ENCODE measurements at places on chromosomes 4 and X.

GRCh38 chr4:107692202-107692601 is 27.8 kb downstream of the PAPSS1 start:
- no peak for DNase-seq

GRCh38 chr4:173449380-173449717 is 50.4 kb upstream of the SCRG1 start:
- no peak for DNase-seq

DNA sequence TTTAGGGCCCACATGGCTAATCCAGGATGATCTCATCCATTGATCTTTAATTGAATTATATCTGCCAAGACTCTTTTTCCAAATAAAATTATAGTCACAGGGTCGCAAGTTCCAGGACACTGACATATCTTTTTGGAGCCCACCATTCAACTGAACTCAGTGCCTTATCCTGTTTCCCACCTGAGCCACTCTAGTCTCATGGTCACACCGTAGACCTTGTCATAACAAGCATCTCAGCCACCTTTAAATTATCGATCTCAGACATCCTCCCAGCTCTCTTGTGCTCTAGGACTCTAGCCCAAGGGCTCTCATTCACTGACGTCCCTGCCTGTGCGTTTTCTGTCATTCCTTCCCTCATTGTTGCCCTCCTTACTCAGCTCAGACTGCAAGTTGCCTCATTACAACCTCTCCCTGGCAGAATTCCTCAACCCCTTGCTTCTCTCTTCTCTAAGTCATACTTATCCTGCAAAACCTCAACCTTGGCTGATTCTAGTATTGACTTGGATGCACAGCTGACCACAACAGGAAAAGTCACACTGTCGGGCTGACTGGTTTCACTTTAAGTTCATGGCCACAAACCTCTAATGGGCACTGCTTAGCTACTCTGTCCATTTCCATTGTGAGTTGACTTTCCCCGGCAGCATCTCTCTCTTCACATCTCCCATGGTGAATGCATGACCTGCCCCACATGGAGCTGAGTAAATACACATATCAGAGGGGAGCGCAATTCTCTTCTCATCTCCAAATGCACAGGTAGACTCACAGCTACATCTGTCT is 91.0 kb upstream of the TRIM2 start:
- DNase-seq, result no peak

DNA sequence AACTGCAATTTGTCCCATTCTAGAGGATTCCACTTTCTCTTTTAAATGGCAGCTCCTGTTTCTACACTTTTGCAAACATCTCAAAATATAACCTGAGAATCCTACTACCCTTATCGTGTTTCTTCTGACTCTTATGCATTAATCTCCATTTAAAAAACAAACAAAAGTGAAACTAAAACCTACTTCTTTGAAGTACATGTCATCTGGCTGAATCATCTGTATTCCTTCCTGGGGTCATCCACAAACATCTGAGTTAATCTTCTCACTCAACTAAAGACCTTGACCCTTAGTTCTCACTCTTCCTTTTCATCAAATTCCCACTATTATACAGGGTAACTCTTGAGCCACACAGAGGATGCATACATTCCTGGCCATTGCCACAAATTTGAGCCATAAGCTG is 584.8 kb downstream of the PPARGC1A start:
- no peak for DNase-seq

DNA sequence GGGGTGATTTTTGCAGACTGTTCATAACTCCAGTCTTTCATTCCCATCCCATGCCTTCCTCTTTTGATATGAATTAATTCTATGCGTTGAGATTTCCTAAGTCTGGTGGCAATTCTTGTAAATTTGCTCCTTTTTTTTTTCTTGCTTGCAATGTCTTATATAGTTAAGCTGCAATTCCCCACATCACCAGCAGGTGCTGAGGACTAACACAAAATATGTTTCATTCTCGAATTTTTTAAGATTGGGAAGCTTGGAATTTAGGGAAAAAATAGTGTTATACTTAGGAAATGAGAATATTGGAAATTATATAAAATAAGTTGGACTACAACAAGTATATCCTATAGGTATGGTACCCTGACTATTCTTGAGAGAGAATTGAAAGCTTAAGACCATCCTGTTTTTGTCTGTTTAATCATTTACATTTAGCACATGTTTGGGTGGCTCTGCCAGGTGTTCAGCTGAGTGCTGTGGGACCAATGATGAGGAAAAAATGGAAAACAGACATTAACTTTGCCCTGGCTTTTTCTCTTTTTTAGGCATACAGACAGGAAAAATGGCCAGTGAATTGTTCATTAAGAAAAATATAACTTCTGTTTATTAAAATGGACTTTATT is 30.2 kb downstream of the AFF2 start:
- no peak for DNase-seq

GRCh38 chr4:126778348-126778747 is 854.4 kb upstream of the INTU start:
- no peak for DNase-seq

GRCh38 chr4:81213671-81214070 is 1.4 kb downstream of the PRKG2 start:
- no peak for DNase-seq

DNA sequence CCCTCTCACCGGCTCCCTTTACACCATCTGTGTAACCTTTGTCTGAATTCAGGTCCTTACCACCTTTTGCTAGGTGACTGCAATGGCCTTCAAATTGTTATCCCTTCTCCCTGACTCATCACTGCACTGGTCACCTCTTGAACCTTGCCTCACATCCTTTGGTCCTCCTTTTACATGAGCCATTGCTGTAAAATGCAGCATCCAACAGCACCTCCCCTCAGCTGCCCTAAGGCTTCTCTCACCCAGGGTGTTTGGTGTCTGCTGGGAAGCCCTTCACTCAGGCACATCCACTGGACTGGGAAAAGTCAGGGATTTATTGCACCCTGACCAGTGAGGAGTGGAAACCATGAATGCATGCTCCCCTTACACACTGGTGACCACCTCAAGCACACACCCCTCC is 192.5 kb upstream of the GATB start:
- DNase-seq, result no peak

DNA sequence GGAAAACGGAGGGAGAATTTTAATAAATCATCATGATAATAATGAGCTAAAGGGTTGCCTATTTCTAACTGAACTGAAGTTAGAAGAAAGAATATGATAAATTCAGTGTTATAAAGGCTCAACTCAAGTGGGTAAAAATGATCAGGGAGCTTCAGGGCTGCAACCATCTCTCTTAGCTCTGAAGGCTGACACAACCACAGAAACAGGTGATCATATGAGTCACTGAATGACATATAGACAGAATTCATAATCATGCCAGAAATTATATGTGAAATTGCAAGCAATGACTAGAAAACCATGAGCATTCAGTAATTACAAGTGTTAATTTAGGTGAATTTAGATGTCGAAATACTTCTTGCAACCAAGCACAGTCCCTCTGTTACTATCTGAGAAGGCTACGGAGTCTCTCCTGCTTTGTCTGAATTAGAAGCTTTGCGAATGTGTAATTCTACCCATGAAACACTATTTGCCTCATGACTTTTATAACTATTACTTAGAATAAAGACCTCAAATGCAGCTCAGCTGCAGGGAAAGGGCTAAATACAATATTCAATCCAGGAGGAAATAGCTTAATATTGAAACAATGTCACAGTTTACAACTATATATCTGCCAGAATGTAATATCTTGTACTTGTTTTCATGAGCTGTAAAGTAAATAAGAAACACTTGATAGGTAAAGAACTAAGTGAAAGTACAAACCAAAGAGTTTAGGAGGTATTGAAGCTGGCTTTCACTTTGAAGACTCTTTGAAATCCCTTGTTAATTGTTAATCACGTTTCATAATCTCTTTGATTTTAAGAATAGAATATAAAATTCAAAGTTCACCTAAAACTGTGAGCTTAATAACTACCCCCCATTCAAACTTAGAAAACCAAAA is 1972.6 kb downstream of the ARAP2 start:
- no peak for DNase-seq

DNA sequence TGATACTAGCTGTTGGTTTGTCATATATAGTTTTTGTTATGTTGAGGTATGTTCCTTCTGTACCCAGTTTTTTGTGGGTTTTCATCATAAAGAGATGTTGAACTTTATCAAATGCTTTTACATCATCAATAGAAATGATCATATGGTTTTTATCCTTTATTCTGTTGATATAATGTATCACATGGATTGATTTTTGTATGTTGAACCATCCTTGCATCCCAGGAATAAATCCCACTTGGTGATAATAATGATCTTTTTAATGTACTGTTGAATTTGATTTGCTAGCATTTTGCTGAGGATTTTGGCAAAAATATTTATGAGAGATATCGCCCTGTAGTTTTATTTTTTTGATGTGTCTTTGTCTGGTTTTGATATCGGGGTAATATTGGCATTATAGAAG is 22.5 kb upstream of the NAA11 start:
- no peak for DNase-seq

DNA sequence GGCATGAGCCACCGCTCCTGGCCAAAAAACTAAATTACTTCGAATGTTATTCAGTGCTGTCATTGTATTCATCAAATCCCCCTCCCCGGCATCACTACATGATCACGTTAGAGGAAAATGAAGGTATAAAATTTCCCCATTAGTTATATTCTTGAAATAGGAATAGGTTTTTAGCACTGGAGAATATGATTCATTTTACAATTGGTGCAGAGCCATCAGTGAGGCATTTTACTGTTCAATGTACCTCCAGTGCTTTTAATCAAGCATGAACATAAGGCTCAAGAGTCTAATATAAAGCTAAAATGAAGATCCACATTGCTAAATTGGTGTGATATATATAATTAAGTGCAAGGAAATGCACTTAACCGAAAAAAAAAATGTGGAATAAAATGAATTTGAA is 18.3 kb downstream of the KLF3 start:
- no peak for DNase-seq

- DNase-seq, result no peak
These were observed 45.8 kb upstream of the FBXW7 start for GRCh38 chr4:152581536-152582160.

GRCh38 chr4:131613824-131614216 is 1535.3 kb upstream of the PCDH10 start:
- no peak for DNase-seq

DNA sequence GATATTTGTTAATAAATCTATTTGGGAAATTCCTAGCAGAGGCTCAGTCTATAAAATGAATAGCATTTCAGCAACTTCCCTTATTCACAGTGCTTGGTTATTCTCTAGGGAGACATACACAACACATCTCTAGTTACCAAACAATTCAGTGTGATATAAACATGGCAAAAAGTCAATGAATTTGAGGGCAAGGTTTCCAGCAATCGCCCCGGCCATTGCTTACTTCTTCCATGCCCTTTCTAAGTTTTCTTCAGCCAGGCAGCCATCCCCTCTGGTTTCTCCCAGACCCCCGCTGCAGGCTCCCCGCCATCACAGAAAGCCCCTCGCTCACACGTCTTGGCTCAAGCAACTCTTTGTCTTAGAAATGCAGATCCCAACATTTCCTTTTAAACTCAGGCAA is 4.4 kb downstream of the TLR7 start:
- DNase-seq, result no peak

- DNase-seq, result no peak
These were observed 104.1 kb upstream of the MCF2 start for GRCh38 chrX:139811942-139812629.

DNA sequence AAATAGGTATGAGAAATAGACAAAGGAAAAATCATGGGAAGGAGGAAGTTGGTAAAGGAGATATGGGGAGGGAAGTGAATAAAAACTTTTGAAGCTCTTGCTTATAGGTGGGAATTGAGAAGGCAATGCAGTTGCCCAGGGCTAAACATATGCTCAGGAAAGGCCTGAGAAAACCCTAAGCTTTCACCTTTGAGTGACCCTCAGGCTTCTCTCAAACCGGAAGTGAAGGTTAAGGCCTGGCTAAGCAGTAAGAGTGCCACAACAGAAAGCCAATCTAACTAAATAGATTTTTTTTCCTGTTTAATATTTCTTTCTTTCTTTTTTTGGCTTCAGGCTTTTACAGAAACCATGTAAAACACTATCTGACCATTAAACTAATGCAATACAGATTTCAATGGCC is 69.5 kb upstream of the GABRA3 start:
- no peak for DNase-seq

DNA sequence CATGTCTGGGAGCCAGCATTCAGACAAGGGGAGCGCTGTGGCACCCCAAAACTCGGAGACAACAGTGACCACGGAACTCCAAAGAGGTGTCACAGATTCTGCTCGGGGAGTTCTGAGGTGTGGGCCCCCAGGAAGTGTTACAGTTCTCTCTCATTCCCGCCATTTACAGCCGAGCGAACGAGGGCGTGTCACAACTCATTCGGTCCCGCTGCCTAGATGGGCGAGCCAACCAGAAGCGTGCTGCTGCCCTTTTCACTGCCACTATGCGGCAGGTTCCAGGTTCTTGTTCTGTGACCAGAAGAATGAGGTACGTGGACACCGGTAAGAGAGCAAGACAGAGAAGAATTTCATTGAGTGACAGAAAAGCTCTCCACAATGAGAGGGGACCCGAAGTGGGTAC is 1370.6 kb upstream of the AGA start:
- no peak for DNase-seq

DNA sequence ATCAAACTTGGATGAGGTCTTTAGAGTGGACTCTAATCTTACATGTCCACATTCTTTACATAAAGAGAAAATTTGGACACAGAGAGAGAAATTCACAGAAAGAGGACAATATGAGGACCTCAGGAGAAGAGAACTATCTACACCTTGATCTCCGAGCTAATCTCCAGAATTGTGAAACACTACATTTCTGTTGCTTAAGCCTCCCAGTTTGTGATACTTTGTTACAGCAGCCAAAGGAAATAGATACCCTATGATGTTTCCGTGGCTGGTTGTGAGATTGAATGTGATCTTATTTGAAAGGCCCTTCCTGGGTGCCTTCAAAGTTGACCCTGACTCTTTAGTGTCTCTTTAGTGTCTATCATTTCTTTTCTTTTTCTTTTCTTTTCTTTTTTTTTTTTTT is 326.1 kb upstream of the CLNK start:
- DNase-seq, result no peak

GRCh38 chrX:151687635-151688034 is 7.6 kb upstream of the PRRG3 start:
- DNase-seq, result no peak

GRCh38 chrX:74421036-74421739 is at the start of gene SLC16A2:
SLC16A2 (plus strand) TSS chrX:74421493; CDS start chrX:74421638, 145 bp downstream.
- peak; percentile 65 for DNase-seq

DNA sequence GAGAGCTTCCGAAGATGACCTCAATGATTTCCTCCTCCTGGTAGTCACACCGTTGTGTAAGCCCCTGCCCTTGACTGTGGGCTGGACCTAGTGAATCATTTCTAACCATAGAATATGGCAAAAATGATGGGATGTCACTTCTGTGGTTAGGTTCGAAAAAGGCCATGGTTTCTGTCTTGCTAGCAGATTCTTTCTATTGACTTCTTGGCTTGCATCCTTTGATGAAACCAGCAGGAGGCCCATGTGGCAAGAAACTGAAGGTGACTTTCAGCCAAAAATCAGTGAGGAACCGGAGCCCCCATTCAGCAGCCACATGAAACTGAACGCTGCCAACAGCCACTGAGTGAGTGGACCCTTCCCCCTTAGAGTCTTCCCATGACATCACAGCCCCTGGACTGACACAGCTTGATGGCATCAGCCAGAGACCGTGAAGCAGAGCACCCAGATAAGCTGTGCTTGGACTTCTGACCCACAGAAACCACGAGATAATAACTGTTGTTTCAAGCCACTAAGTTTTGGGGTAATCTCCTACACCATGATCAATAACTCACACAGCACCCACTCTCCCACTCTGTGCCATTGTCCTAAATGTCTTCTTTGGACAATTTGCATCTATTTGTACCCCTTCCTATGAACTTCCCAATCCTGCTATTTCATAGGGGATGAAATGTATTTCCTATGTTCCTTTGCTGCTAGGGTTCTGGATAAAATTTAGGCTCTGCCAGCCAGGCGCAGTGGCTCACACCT is 148.0 kb upstream of the STX18 start:
- no peak for DNase-seq

GRCh38 chrX:152600853-152601633 is 36.7 kb upstream of the GABRQ start:
- DNase-seq, result peak; percentile 11

All from hippocampal formation (tissue), 2 donors.